ENCODE measurements at places on chromosomes 2 and 18. TPM values are rescaled to one million over a fixed set of nuclear protein-coding genes. Genes with fewer than 3 reads are reported as not detected.

GRCh38 chr2:234569776-234570430 lies 73.0 kb upstream of the ARL4C start:
- DNase-seq, result no peak

DNA sequence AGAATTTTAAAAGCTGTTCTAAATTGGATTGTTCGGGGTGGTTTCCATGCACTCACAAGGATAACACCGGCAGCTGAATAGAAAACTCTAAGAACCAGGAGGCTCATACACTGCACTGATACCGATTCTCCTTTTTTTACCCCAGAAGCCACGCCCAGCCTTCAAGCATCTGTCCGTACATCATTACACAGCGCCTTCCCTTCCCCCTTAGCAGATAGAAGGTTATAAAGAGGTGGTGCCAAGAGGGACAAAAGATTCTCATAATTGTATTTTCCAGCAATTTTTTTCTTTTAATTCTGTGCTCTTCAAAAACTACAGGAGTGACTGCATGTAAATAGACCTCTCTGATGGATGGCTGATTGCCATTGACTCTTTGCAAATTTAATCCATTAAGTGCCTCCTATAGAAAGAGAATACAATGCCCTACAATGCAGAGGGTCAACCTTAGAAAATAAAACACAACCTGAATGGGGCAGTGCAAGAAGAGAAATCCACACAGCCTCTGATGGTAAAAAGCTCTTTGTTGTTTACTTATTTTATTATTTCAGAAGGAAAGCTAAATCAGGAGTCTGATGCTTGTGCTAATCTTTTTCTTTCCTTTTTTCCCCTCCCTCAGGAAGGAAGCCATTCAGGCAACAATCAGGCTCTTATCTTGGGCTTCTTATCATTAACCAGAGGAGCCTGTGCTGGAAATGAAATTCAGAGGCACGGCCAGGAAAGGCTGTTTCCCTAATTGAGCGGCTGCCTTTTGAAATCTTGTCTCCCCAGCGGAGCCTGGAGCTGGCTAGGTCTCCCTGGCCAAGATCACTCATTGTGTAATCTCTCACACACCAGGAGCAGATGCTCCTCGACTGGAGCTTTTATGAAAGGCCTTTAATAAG lies 198.9 kb upstream of the NABP1 start:
- DNase-seq, result no peak

DNA sequence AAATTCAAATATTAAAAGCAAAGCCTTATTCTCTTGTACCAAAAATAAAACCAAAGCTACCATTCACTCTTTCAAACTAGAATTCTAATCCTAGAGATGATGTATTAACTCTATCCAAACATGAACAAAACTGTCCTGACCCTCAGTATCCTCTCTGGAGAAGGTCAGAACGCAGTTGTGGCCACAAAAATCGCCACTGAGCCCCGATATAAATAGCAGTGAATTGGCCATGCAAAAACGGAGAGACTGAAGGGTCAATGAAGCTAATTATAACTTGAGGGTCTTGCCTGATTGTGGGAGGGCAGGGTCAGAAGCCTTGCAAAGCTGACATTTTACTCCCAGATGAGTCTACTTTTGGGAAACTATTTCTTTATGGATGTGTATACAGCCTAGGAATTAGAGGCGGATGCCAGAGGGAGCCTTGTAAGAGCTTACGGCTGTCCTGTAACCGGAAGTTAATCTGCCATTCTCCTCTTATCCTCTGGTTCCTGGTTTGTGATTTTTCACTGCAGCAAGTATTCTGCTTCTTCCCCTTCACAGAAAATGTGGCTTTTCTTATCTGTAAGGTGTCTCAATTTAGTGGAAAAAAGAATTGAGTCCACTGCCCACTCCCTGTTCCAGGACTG lies 28.1 kb downstream of the CAVIN2 start:
- no peak for DNase-seq

GRCh38 chr2:24542269-24542872 lies 51.3 kb downstream of the NCOA1 start:
- no peak for DNase-seq

DNA sequence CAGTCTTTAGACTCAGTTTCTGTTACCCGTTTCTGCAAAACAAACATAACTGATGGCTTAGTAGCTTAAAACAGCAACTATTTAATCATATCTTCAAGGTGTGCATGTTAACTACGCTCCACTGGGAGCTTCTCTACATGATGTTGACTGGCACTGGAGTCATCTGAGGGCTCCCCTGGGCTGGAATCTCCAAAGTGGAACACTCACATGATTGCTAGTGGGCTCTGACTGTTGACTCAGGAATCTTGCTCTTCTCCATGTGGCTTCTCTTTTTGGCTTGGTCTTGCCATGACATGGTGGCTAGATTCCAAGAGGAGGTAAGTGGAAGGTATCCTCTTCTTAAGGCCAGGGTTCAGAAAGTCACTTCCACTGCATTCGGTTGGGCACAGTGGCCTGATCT lies 160.8 kb downstream of the PMAIP1 start:
- no peak for DNase-seq

DNA sequence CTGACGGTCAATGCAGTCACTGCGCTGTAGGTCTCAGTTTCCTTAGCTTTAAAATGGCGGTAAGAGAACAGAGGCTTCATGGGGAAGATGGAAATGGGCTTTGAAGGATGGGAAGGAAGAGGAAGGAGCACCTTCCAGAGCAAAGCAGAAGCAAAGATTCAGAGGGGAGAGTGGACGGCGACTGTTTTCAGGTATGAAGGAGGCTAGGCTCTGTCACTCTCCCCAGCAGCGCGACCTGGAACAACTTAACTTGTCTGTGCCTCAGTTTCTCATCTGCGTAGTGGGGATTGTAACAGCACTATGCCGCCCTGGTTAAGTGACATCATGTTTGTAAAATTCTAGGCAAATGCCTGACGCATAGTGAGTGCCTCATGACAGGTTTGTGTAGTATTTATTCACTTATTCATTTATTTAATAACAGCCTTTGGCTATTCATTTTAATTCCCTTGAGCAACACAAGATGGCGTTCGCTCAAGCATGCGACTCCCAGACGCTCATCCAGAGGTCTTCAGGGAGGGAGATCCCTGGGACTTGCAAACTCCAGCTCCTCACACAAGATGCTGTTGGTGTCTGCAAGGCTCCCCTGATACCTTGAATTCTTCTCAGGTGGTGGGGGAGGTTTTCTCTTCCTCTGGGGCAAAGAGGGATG lies 336.3 kb downstream of the DYSF start:
- DNase-seq, result no peak

GRCh38 chr2:70961648-70961994 lies 16.8 kb upstream of the ANKRD53 start:
- DNase-seq, result no peak

GRCh38 chr2:29448096-29448688 lies 333.0 kb downstream of the CLIP4 start:
- DNase-seq, result no peak

DNA sequence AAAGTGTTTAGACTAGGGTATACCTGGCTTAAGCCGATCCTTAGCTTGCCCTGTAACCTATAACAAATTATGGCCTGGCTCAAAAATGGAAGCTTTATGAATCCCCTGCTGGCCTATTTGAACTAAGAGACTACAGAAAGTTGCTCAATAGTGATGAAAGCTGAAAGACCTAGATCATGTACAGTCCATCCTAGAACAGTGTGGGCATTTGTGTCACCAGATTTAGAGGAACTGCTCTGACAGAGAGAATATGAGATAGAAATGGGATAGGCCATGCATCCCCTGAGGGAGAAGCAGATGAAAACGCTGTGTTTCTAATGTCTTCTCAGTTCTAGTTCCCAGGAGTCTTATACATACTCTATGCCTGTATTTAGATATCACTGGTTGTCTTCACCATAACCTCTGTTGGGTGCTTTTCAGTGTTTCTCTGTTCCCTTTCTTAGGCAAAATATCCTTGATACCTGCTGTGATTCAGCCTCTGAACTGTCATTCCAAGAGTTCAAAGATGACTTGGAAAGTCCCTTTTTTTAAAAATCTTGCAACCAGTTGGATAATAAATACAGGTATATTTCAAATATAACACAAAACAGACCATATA lies 246.9 kb upstream of the SLC39A10 start:
- no peak for DNase-seq

GRCh38 chr2:8259106-8259840 lies 422.6 kb upstream of the ID2 start:
- DNase-seq, result no peak

GRCh38 chr18:8904316-8904715 lies 198.2 kb upstream of the NDUFV2 start:
- no peak for DNase-seq

DNA sequence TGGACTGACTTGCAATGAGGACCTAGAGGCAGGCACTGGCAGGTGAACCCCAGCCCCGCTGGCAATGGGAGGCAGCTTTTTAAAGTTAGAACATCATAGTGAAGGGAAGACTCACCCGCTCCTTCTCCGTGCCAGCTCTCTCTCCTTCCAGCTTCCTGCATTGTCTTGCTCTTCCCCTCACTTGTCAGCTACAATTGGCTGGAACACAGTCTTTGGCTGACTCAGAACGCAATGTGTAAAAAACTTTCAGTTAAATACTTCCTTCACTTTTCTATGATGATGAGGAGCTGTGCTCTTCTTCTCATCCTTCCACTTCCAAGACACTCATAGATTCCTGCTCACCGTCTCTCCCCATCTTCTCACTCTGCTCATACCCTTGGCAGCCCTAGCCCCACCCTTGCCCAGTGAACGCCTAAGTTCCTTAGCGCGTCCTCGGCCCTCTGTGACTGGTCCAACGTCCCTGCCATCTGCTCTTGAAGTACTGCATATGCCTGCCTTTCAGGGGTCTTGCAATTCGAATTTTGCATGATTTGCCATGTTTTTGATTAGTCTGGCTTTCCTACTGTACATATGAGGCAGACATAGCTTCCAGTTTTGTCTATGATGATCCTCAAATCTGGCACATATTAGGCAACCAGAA lies 118.0 kb upstream of the TMEM200C start:
- DNase-seq, result peak; percentile 12

DNA sequence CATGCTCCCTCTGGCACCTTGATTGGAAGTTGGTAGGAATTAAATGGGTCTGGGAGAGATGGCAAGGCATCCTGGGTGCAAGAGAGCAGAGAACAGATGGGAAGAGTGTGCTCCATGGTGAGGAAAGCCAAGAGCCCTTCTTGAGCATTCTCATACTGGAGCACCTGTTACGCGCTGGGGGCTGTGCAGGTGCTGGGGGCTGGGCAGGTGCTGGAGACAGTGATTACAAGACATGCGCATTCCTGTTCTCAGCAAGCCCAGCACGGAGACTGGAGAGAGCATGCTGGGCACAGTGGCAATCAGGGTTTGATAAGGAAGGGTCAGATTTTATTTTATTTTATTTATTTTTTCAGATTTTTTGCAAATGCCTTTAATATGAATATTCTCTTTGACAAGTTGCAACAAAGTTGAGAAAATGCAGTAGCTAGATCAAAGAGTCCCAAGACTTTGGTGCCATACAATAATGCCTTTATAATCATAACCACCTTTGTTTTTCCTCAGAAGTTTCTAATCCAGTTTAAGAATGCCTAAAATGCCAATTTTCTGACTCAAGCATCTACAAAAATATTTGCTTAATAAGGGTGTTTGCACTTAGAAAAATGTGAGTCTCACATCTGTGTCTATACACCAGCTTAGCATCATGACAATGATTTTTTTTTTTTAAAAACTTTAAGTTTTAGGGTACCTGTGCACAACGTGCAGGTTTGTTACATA lies 193.3 kb downstream of the RNF152 start:
- DNase-seq, result no peak

The CHST10 gene
- 40.4 TPM for total RNA-seq

The MROH2A gene
- total RNA-seq, result not detected
